Central memory CD4-positive, alpha-beta T cell (primary cell): ENCODE measurements at places on chromosomes 1 and 21.

DNA sequence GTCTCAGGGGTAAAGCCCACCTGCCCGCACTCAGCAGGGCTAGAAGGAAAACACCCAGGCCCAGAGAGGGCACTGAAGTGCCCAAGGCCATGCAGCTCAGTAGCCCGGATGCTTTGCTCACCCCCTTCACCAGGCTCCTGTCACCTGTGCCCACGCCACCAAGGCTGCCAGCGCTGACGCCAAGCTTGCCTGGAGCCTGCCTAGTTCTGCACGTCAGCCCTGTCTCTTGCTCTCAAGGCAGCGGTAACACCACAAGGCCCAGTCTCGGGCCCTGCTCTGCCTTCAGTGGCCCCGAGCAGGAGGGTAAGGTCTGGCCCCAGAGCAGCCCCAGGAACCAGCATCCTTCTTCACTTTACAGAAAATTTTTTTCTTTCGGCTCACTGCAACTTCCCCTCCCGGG lies 7.7 kb downstream of the TMEM63A start:
- DNase-seq: no peak

GRCh38 chr1:190679454-190679853 lies 201.8 kb upstream of the BRINP3 start:
- DNase-seq: no peak

DNA sequence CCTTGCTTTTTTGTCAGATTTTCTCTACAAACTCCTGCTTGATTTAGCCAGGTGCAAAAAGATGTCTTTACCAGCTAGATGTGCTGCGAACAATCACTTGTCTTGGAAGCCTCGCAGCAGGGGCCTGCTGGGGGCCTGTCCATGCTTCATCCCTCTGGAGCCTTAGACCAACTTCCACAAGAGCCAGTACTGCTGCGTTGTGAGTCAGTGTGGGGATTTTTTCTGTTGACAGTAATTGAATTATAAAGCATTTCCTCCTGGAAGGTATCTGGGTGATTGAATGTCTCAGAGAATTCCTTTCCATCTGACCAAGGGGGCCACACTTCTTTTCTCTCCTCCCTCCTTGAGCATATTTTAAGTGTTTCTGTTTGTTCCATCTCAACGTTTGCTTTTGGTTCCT lies 40.4 kb upstream of the LDLRAP1 start:
- no peak for DNase-seq

DNA sequence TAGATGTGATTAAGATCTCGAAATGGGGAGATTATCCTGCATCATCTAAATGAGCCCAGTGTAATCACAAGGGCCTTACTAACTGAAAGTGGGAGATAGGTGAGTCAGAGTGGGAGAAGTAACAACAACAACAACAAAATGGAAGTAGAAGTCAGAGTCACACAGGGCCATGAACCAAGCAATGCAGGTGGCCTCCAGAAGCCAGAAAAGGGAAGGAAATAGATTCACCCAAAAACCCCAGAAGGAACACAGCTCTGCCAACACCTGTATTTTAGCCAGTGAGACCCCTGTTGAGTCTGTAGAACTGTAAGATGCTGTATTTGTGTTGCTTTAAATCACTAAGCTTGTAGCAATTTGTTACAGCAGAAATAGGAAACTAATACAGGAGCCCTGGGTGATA lies 4.1 kb downstream of the TAGLN2 start:
- DNase-seq: peak; percentile 12

- no peak for DNase-seq
Observed at GRCh38 chr1:62304515-62304914, 14.7 kb downstream of the KANK4 start.

DNA sequence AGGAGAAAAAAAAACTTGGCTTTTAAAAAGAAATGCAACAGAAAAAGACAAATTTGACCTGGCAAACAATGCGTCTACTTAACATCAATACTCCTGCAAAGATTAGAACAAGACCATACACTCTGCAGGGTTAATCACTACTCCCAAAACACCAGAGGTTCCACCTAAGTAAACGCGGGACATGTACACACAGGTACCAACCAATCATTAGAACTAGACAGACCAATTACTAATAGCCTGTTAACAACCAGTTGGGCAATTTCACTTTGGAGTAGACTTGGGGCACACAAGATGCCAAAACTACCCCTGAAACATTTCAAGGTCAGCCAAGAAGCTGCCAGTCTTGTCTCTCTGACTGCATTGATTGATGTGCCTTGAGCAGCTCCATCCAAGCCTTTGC lies 125.8 kb downstream of the RRAGC start:
- DNase-seq: no peak

- DNase-seq: no peak
Observed at GRCh38 chr1:65308781-65309303, 501 bp upstream of the DNAJC6 start.

DNA sequence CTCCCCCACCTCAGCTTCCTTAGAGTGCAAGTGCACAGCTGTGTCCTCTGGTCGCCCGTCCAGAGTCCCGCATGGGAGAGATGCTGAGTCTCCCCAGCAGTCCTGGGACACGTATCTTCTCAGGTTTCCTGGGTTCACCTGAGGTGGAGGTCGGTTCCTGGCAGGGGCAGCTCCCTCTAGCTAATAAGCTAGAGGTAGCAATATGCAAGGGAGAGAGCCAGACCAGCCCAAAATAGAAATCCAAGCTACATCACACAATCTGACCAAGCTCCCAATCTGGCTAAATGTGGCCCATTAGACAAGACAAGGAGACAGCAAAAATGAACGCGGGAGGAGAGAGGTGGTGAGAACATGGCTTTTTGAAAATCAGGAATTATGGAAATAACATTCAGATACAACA lies 30.9 kb upstream of the CADM3 start:
- no peak for DNase-seq

- peak; percentile 21 for DNase-seq
Observed at GRCh38 chr1:186374303-186375151, 526 bp downstream of the TPR start.

DNA sequence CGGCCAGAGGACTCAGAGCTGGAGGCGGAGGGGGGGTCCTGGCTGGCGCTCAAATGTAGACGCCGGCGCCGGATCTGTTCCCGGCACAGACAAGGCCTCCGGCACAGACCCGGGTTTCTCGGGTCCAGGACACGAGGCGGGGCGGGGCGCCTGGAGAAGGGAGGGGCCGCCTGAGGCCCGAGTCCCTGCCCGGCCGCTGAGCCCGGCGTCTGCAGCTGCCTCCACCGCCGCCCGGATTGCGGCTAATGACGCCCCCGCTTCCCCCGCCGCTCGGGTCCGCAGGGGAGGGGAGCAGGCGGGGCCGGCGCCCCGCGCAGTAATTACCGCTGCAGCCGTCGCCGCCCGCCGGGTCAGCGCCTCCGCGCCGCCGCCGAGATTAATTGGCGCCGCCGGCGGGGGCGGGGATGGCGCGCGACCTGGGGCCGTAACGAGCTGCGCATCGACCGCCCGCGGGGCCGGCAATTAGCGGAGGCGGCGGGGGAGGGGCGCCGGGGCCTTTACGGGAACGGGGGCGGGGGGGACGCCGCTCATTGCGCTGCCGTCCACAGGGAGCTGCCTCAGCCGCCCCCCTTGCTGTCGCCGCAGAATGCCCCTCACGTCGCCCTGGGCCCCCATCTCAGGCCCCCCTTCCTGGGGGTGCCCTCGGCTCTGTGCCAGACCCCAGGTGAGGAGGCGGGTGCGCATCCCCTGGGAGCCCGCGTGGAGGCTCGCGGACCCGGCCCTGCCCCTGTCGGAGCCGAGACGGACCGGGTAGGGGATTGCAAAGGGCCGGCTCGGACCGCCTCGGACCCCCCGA lies 17.3 kb downstream of the NOC2L start:
- no peak for DNase-seq
